Activated CD4-positive, alpha-beta T cell treated with anti-CD3 and anti-CD28 coated beads, Interleukin-2, amount 10 ng/mL, durations not matched to agents 24 days and 14 days (primary cell): ENCODE measurements at places on chromosomes 3 and 15. TPM values are rescaled to one million over a fixed set of nuclear protein-coding genes. Genes with fewer than 3 reads are reported as not detected.

- DNase-seq: no peak
Measured at GRCh38 chr3:74119221-74119620, 494.5 kb upstream of the PDZRN3 start.

GRCh38 chr3:28118087-28118486, 123.3 kb upstream of the CMC1 start:
- no peak for DNase-seq

DNA sequence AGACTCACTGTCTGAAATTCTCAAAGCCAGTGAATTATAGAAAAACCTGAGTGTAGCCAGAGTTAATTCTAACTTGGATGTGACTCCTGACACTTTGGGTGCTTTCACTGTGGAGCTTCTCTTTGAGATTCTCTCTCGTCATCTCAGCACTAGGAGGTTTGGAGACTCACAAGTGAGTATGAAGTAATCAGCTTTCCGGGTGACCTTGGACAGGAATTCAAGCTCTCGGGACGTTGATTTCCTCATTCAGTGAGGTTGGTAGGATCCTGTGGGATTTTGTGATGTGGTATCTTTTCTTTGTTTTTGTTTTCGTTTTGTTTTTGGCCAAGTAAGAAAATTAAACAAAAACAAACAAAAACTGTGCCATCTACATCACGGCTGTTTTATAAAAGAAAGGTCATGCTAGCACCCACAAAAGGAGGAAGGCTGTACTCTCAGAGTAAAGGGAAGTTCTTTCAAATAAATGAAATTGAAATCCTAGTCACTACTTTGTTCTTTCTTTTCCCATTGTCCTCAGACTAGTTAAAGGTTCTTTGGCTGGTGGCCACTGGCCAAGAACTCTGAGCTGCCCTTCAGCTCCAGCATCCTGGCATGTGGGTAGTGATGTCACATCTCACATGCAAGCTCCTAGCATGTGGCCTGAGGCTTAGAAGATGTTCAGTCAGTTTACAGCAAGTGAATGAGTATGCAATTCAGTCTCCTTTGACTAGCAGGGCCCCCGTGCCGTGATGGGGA, 263.3 kb upstream of the TPM1 start:
- DNase-seq: no peak

- no peak for DNase-seq
Measured at GRCh38 chr15:100727291-100727851, 125.0 kb downstream of the ASB7 start.

DNA sequence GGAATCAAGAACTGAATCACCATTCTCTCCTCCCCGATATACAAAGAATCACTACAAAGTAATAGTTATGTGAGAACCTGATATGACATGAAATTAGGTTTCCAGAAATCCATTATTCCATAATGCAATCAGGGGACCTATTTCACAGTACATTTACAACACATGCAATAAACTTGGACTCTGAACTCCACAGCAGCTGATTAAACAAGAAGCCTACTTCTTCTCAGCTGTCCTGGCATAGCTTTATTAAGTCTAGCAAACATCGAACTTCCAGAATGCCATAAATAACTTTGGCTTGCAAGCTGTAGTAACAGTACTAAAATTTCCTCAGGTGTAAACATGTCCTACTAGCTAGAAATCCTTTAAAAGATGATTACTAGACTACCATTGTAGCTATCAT, 17.8 kb downstream of the PDCD10 start:
- DNase-seq: no peak

DNA sequence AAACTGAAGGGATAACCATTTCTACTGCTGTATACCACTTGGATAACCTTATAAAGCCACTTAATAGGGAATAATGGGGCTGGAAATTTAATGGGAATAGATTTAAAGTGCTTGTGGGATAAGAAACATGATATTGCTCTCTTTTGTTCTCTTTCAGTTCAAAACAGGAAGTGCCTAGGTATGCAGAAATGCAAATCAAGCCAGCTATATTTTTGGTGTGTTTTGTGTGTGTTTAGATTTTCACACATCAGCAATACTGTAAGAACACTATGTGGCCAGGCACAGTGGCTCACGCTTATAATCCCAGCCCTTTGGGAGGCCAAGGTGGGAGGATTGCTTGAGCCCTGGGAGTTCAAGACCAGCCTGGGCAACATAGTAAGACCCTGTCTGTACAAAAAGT, 442.3 kb upstream of the TPRG1 start:
- DNase-seq: no peak

DNA sequence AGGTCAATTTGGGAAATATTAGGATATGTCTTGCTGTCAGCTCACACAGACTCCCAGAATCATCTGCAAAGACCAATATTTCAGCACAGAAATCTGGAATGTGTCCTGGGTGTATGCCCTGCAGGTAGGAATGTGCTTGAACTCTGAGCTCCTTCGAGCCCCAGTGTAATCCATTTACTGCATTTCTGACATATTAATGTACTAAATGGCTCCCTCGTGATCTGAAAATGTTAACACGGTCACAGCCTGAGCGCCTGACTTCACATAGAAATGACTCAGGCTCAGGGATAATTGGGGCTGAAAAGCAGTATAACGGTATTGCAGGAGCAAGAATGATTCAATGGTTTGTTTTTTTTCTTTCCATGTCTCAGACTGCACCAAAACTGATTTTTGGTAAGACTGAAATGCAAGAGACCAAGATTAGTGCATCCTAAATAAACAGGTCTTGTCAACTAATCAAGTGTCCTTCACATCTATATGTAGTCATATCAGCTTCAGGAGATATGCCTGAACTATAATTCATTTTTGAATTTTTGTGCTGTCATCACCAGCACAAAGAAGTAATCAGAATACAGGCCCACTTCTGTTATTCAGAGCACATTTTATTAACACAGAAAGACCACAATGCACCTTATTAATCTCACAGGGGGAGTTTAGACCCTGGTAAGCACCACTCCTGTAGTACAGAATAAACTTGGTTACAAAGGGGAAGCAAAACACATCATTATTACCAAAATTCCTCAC, 49.8 kb downstream of the DCLK3 start:
- DNase-seq: no peak

DNA sequence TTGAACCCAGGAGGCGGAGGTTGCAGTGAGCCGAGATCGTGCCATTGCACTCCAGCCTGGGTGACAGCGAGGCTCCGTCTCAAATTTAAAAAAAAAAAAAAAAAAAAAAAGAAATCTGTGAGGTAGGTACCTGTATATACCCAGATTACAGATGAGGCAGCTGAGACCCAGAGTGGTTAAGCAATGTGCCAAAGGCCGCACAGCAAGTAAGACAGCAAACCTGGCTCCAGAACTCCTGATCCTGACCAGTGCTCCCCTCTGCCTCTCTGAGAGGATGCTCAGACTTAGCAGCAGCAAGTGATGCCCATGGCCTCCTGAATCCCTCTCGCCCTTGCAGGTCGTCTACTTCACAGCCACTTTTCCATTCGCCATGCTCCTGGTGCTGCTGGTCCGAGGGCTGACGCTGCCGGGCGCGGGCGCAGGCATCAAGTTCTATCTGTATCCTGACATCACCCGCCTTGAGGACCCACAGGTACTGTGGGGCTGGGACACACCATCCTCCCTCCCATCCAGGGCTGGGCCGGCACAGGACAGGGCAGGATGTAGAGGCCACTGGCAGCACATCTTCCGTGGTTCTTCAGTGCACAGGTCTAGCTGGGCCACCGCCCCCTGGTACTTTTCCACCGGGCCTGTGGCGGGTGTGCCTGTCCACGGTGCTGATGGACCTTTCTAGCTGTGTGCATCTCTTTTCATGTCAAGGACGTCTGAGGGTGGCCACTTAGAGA, 63.9 kb downstream of the SLC6A6 start:
- no peak for DNase-seq

- peak; percentile 75 for DNase-seq
Measured at GRCh38 chr15:78540871-78541743, 863 bp downstream of the PSMA4 start.

- no peak for DNase-seq
Measured at GRCh38 chr3:8278448-8278847, 223.2 kb upstream of the LMCD1 start.

DNA sequence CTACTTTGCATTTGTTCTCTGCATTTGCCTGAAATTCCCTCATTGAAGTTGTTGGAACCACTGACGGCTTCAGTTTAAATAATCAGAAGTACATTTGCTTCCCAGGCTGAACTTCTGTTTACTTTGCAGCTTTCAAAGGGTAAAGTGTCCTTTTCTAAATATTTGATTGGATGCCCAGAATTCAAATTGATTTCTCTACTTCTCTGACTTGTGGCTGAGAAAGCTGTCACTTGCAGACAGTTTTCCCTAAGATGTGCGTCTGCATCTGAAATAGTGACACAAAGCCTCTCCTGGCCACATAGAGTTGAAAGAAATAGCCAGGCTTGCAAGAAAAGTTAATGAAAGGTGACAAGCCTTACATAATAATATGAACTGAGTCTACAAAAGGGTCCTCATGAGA, 299.6 kb downstream of the THSD4 start:
- DNase-seq: peak; percentile 17

- DNase-seq: no peak
Measured at GRCh38 chr15:47669221-47669620, 48.1 kb upstream of the SEMA6D start.

DNA sequence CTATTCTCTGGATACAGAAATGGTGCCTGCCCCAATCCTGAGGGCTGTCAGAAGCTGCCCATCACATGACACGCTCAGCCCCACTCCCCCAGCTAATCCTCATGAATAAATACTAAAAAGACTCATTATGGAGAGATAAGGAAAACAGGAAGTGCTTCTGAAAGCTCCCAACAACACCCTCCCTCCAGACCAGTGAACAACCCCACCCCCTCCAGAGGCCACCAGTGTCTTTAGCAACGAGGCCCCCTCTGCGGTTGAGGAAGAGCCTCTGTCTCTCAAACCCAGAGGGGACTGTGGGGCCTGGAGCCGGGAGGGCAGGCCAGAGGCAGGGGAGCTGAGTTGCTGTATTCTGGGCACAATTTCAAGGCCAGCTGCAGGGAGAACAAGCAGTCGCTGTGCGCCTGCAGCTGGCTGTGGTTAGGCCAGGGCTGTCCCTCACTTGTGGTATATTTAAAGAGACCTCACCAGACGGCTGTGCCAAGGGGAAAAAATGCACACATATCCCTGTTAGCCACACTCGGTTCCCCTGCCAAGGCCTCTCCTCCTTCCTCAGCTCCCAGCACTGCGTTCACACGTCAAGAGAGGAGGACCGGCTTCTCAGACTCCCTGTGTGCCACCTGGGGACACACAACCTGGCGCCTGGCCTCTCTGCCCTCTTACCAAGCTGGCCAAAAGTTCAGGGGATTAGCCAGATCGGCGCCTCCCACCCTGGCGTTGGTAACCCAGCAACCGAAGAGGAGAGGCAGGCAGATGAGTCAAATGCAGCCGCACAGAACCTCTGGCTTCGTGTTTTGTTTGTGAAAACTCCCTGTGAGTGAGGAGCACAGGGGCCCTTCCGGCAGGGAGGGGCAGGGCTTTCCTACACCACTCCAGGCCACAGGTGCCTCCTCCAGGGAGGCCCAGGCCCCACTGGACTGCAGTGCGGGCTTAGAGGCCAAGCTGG, 101.2 kb upstream of the ETV5 start:
- no peak for DNase-seq

DNA sequence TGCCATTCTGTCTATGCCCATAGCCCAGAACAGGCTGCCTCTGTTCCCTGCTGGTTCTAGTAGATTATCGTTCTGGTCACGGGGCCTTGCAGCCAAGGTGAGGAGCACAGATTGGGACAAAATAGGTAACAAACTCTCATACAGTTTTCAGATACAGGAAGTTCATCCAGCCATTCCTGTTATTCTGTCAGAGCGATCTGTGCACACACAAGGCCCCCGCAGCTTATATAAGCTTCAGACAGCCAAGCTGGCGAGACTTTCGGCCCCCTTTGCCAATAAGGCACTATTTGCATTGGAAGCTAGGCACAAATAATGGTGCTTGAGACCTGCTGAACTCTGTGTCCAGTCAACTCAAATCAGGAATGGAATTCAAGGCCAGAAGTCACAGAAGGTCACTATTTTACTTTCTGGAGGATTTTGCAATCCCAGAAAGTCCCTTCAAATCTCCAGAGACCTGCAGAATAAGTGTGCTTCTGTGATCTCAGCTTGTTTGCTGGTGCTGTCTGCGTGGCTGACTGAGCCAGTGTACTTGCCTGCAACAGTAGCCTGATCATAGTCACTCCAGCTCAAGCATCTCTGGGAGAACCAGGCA, 69.4 kb downstream of the BFSP2 start:
- no peak for DNase-seq

DNA sequence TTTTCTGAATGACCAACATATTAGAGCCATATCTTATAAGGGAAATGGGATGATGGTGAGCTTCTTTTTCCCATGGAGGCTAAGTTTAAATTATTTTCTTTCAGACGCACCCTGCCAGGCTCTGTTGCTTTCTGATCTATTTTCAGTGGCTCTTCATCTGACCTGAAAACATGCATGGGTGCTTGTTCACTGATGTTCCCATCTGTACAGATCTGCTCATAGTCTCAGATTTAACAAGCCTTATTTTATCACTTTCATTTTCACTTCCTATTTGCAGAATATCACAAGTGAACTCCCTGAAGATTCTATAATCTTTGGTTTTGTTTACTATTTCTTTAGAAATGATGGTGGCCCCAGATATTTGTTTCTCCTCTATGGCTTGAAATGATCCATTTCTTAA, 31.1 kb upstream of the SUCLG2 start:
- peak; percentile 66 for DNase-seq

GRCh38 chr3:196400331-196400730, 31.9 kb downstream of the UBXN7 start:
- no peak for DNase-seq

DNA sequence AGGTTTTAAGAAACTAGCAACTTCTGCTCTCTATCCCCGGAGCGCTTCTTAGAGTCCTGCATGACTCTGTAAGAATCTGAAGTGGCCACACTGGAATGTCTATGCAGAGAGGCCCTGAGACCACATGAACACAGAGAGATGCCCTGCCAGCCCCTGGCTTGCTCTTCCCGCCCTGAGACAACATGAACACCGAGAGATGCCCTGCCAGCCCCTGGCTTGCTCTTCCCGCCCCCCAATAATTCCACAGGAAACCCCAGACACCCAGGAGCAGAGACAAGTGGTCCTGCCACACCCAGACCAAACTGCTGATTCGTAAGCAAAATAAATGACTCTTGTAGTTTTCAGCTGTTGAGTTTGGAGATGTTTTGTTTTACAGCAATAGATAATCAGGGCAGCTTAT, 166.1 kb downstream of the OSBPL10 start:
- no peak for DNase-seq

DNA sequence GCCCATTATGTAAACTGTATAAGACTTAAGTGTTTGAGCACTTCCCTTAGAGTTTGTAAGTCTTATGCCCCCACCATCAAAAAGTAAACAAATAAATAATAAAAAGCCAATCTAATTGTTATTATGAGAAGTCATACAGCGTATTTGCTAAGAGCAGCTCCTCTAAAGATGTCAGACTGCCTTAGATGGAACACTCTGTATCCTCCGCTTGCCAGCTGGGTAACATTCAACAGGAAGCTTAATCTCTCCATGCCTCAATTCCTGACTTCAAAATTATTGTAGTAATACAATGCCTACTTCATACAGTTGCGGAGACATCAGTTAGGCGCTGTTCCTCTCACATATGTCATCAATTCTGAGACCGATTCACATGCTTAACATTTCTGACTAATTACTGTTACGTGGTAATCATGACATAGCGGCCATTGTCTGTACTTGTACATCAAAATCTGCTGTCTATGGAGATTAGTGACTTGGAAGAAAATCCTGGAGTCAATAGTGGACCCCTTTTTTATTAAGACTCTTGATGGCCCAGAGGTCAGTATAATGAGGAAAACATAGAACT, 417.7 kb downstream of the LPP start:
- no peak for DNase-seq

Gene ZNF620
- total RNA-seq: 4.9 and 5.6 TPM in 2 replicates

Gene CCDC54
- not detected in 2 replicates for total RNA-seq

Gene PTPRG
- total RNA-seq: 4.2 and 4.6 TPM in 2 replicates

Gene COMMD2
- 42.1 and 44.2 TPM in 2 replicates for total RNA-seq

Gene ZNF106
- 62.1 and 66.3 TPM in 2 replicates for total RNA-seq

Gene SAMD7
- total RNA-seq: not detected in 2 replicates

Gene DGKG
- 0.14 and 0.28 TPM in 2 replicates for total RNA-seq

Gene ENTPD3
- not detected in 2 replicates for total RNA-seq
